ENCODE measurements at places on chromosomes 4 and X.

DNA sequence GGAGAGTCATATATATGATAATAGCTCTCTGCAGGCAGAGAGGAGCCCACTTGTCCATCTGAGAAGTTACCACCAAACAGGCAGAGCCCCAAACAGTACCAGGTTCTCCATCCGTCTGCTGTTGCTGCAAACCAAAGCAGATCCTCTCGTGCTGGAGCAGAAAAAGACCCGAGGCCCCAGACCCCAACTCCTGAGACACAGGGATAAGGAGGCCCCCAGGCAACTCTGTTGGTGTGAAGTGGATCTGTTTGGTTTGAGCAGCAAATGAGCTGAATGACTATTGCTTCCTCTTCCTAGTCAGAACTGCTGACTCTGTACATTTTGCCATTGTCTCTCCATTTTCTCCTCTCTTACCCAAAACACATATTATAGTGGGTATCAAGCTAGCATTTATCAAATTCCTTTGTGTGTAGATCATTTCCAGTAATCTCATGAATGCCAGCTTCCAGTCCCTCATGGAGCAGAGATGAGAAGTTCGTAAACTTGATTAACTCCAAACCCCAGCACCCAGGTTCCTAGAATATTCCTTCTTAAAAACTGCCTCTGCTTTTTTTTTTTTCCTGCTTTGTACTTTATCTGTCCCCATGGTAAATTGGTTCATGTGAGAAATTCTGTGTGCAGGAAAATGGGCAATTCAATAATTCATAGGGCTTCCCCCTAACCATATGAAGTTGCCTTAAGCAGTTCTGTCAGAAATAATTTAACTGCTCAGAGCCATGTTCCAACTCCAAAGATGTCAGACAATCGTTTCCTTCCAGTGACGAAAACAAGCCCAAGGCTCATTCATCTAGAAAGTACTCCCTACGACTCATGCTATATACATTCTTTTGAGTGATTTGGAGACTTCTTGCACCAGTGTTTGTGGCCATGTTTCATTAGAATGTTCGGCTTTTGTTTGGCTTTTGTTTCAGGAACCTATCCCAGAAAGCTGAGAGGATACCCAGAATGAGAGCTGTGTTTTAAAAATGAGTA lies 98.6 kb upstream of the ATXN3L start:
- DNase-seq: no peak

DNA sequence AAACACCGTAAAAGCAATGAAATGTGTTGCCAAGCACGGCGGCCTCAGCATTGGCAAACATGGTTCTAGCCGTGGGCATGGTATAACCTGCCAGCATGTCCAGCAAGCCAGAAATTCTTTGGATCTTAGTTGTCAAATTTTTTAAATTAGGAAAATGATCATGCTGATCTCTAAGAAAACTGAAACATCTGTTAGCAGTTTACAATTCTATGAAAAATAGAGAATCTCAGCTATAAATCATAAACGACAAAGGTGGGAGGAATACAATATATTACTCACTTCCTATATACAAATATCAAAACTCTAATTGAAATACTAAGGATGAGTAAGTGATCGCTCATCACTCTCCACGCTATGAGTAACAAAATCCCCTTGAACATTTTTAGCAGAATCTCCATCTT lies 130.3 kb downstream of the ADGRA3 start:
- no peak for DNase-seq

DNA sequence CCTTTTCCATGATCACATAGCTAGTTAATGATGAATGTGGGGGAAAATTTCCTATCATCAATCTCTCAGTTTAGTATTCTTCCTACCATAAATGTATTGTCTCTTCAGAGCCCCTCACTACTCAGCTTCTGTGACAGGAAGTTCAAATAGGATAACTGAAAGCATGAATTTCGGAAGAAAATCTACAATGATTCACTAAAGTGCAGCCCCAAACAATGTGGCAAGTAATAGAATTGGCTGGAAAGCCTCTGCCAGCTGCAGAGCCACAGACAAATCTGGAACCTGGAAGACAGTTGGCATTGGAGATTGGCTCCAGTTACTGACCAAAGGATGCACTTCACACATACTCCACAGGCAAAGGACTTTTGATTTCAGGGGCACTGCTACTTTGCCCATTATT lies 35.2 kb downstream of the EGF start:
- no peak for DNase-seq

DNA sequence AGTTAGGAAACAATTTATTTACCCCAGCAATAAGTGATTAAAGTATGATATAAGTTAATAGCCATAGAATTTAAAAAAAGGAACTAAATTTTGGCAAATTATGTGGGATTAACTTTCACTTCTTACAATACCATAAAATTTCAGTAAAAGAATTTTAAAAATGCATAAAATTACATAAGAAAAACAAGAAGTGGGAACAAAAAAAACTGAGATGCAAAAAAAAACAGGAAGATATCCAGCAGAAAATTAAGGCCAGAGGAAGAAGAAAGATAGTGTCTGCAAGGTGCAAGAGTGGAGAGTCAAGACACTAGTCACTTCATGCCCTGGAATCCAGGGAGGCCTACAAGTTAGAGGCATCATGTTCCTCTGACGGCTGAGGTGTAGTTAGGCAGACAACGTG lies 184.2 kb downstream of the GASK1B start:
- DNase-seq: no peak

DNA sequence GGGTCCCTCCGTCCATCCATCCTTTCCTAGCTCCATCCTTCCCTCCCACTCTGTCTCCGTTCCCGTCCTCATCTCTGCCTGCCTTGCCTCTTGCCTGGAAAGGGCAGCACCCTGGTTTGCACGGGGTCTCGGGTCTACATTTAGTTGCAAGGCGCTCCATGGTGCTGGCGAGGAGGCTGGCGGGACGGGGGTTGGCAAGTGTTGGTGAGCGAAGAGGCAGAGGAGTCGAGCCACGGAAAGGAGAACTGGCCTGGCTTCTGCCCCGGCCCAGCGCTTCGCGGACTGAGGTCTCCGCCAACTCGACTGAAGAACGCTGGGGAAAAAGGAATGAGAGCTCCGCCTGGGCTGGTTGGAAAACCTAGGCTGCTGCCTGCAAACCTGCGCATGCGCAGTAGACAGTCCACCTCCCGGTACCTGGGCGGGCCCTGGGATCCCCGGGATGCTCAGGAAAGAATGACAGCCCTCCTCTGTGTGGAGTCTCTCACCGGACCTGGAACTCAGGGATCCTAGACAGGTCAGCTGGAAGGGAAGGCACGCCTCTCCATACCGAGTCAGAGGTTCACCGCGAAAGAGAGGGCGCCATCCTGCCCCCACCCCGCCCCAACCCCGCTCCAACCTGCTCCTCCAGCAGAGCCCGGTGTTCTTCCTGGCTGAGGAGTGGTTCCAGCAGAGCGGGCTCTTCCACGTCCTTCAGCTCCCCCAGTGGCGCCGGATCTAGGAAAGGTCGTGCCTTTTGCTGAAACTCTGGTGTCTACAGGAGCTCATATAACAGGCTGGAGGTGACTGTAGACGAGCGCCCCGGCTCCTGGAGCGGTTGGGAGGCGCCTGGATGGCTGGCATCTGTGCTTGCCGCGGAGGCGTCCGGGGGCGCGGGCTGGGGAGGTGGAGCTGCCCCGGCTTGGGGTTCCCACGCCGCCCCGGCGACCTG lies 6.0 kb downstream of the FRG2 start:
- DNase-seq: no peak

GRCh38 chrX:129520151-129520550 lies 3.1 kb downstream of the SMARCA1 start:
- no peak for DNase-seq

GRCh38 chr4:165133150-165133549 lies 20.5 kb upstream of the TMEM192 start:
- DNase-seq: no peak

GRCh38 chrX:126124721-126125120 lies 41.4 kb downstream of the DCAF12L2 start:
- no peak for DNase-seq

DNA sequence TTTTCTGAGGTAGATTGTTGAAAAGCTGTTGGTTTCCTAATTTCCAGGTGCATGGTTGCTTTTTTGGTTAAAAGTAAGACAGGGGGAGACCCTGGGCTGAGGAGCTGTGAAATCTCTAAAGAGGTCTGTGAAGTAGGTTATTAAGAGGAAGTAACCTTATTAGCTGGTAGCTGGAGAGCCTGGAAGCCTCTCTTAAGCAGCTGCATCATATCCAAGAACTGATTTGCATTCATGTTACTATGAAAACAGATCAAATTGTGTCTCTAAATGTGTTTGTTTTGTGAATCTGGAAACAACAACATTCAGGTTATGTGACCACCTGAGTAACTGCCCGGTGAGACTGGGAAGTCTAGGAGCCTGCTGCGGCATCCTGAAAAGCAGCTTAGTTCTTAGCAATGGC lies 54.1 kb downstream of the ARHGAP10 start:
- DNase-seq: no peak

GRCh38 chr4:122826079-122826527 lies 528 bp upstream of the FGF2 start:
- DNase-seq: no peak

DNA sequence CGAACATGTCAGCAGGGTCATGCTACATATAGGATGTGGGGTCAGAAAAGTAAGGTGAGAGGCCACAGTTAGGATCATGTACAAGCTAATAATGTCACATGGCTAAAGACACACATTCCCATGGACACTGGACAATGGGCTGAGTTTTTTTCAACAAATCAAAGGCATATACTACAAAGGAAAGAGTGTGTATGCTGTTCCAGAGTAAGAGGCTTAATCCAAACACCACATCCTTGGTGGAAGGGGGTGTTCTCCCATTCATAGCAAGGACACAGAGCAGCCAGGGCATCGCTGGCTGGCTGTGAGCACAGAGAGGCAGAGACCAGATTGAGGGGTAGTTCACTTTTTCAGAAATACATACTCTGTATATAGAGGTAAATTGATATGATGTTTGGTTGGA lies 131.7 kb downstream of the MGST2 start:
- DNase-seq: no peak

- no peak for DNase-seq
Observed at GRCh38 chrX:153481043-153481442, 10.7 kb upstream of the HAUS7 start.

DNA sequence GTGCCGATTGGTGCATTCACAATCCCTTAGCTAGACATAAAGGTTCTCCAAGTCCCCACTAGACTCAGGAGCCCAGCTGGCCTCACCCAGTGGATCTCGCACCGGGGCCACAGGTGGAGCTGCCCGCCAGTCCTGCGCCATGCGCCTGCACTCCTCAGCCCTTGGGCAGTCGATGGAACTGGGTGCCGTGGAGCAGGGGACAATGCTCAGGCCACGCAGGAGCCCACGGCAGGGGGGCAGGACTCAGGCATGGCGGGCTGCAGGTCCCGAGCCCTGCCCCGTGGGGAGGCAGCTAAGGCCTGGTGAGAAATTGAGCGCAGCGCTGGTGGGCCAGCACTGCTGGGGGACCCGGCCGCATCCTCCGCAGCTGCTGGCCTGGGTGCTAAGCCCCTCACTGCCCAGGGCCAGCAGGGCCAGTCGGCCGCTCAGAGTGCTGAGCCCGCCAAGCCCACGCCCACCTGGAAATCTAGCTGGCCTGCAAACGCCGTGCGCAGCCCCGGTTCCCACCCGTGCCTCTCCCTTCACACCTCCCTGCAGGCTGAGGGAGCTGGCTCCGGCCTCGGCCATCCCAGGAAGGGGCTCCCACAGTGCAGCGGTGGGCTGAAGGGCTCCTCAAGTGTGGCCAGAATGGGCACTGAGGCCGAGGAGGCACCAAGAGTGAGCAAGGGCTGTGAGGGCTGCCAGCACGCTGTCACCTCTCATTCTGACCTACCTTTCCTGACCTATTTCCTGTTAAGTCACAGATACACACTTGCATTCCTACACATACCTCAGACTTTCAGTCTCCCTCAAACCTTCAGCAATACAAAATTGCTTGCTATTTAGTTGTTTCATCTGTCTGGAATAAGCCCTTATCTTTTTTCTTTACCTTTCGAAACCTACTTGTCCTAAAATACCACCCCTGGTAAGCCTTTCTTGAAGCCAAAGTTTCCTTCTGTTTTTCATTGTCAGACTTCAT lies 20.7 kb downstream of the UBE2K start:
- DNase-seq: no peak

DNA sequence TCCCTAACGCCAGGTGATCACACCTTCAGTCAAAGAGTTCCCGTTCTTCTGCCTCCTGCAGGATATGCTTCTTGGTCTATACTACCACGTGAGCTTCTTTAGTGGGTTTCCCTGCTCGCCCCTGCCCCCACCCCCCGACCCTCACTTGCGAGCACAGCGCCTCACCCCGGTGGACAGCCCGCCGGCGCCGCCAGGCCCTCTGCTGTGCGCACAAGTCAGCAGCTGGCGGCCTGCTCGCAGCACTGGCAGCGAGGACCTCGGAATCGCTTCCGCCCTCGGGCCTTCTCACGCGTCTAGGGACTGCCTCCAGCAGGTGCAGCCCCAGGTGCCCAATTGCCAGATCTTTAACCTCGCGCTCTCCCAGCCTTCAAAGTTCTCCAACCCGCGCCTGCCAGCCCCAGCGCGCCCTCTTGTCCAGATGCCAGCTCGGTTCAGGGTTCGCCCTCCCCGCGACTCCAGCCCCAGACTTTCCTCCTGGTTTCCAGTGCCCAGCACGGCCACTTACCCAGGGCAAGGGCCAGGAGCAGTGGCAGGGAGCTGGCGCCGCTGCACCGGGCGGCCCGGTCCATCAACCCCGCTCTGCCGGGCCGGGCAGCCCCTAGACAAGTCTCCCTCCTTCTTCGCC lies 454 bp downstream of the BTC start:
- DNase-seq: no peak

GRCh38 chrX:151977923-151978322 lies 3.4 kb upstream of the GABRE start:
- no peak for DNase-seq

GRCh38 chrX:9538544-9539045 lies 73.7 kb downstream of the TBL1X start:
- DNase-seq: no peak

- DNase-seq: peak; percentile 17
Observed at GRCh38 chr4:147019091-147019490, 73.4 kb upstream of the TTC29 start.

GRCh38 chr4:20394512-20394911 lies 142.8 kb downstream of the SLIT2 start:
- no peak for DNase-seq

- DNase-seq: no peak
Observed at GRCh38 chr4:73221734-73222133, 36.9 kb downstream of the ANKRD17 start.

- DNase-seq: no peak
Observed at GRCh38 chr4:108010167-108010566, 20.5 kb downstream of the HADH start.

DNA sequence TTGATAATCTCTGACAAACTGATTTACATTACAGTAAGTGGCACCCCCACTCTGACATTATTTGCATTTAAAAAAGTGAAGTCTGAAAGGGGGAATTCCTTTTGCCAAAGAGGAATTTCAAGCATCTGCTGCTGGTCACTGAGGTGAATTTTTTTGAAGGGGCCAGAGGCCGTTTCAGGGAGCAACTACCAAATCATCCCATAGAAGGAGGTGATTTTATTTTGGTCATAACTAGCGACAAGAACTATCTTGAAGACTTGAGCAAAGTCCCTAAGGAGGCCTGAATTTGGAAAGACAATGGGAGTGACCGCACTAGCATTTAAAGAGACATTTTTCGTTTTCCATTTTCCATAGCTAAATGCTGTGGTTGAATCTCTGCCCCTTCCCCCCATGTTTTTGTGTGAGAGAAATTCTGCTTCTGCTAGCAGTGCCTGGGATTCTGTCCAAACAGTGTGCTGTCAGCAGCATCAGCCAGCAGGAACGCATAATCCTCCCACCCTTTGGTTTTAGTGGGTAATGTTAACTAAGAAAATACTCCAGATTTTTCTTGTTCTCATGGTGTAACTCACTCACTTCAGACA lies 110.1 kb upstream of the MED14 start:
- no peak for DNase-seq

Data from stimulated activated CD4-positive, alpha-beta T cell treated with anti-CD3 and anti-CD28 coated beads, Interleukin-15, amount 100 ng/mL, for 48 hours (primary cell).